ENCODE measurements at places on chromosomes 16 and 17. TPM values are rescaled to one million over a fixed set of nuclear protein-coding genes. Genes with fewer than 3 reads are reported as not detected.
A peak's percentile ranks its signal among the peaks of the same experiment; 100 is the strongest.

GRCh38 chr17:58679263-58680037, 12.4 kb downstream of the TEX14 start:
- ATAC-seq: no peak

DNA sequence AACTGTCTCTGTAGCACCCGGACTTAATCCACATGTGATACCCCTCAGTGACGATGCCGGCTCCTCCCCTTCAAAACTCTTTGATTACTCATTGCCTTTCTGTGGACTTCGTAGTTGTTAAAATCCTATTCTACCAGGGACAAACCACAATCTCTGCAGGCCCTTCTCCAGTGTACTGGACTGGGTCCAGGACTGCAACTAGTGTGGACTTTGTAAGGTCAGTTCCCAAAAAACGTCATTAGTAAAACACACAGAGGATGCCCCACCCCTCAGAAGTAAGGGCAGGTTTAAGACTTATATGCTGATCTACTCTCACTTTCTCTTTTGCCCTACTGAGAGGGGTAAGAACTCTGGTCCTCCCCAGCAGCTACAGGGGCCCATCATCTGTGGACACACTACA, 10.5 kb upstream of the NUDT7 start:
- no peak for ATAC-seq

DNA sequence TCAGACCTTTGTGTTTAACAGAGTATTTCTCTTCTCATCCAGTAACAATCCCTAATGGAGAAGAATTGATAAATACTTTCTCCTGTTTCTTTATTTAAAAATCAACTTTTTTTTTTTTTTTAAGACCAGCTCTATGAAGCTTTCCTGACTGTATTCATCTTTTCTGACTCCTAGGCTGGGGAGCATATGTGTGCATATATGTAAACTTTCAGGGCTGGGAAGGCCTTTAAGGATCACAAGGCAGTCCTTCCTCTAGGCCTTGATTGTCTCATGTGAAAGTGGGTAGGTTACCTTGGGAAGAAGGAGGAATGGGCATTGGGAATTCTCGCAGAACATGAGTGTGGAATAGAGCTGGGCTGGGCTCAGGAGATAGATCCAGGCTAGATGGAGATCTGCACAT, 292.9 kb upstream of the SALL1 start:
- no peak for ATAC-seq

DNA sequence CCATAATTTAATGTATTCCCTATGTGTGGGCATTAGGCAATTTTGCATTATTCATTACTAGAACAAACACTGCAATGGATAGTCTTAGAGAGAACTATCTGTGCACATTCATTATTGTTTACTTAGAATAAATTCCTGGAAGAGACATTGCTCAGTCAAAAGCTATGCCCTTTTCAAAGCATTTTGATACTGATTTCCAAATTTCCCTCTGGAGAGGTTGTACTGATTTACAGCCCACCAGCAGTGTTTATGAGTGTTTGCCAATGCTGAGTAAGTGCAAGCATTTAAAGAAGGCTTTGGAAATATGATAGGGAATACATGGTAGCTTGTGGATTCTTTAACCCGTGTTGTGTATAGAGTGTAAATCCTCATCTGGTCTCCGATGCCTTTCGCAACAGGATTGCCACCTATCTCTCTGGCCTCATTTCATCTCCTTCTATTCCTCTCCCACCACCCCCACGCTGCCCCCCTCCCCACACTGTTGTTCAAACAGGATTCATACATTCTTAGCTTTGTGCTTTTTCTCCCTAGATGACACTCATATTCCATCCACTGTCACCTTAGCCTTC, 33.4 kb upstream of the MMD start:
- no peak for ATAC-seq

- ATAC-seq: peak; percentile 86
These were observed 15.6 kb upstream of the PDK2 start for GRCh38 chr17:50079334-50080095.

DNA sequence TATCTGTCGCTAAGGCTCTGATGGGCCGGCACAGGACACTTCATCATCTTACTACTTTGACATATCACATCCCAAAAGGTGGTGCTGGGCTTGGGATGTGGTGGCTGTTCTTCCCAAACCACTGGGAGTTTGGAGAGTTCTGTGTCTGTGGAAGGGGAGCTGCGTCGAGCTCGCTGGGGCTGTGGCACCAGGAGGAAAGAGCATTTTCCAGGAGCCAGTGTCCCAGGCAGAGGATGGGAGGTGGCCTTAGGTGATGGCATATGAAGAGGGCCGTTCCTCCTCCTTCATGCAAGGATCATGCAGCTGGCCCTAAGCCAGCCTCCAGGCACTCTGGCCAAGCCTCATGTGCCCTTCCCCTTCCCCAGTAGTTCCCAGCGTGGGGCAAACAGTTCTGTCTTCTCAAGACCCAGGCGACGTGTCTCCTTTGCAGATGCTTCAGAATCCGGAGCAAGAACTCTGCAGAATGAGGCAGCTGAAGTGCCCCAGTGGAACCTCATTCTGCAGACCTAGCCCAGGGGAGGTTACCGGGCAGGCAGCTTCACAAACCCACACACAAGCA, 89.4 kb upstream of the TNRC6C start:
- ATAC-seq: no peak

DNA sequence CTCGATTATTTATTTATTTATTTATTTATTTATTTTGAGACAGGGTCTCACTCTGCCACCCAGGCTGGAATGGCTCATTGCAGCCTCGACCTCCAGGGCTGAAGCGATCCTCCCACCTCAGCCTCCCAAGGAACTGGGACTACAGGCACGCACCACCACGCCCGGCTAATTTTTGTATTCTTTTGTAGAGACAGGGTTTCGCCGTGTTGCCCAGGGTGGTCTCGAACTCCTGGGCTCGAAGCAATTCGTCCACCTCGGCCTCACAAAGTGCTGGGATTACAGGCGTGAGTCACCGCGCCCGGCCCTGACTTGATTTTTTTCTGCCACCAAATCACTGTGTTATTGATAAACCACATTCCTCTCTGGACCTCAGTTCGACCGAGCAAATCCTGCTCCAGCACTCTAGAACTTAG, 758 bp upstream of the RPL23A start:
- ATAC-seq: peak; percentile 15

- ATAC-seq: peak; percentile 62
These were observed 30.9 kb downstream of the SOCS1 start for GRCh38 chr16:11224894-11225676.

- ATAC-seq: peak; percentile 82
These were observed 17.8 kb upstream of the NAGLU start for GRCh38 chr17:42518046-42518754.

- peak; percentile 67 for ATAC-seq
These were observed 26.3 kb upstream of the ATP2A3 start for GRCh38 chr17:3990386-3991127.

GRCh38 chr16:79772048-79772447, 171.5 kb upstream of the MAF start:
- no peak for ATAC-seq

- ATAC-seq: peak; percentile 74
These were observed 10.6 kb upstream of the TMIGD1 start for GRCh38 chr17:30344283-30345088.

ABCC6 gene
- total RNA-seq: 0.08 TPM

ZP2 gene
- total RNA-seq: not detected

UBB gene
- 475 TPM for total RNA-seq

TSPOAP1 gene
- 2.6 TPM for total RNA-seq

All from esophagus mucosa (tissue), 1 donor.